ENCODE measurements at places on chromosomes 12 and 14.

- DNase-seq: no peak
These were observed 239.7 kb downstream of the TMEM121 start for GRCh38 chr14:105765893-105766614.

- no peak for DNase-seq
These were observed 130.2 kb downstream of the PAPOLA start for GRCh38 chr14:96632363-96632758.

- no peak for DNase-seq
These were observed 8.7 kb downstream of the TESPA1 start for GRCh38 chr12:54975875-54976274.

DNA sequence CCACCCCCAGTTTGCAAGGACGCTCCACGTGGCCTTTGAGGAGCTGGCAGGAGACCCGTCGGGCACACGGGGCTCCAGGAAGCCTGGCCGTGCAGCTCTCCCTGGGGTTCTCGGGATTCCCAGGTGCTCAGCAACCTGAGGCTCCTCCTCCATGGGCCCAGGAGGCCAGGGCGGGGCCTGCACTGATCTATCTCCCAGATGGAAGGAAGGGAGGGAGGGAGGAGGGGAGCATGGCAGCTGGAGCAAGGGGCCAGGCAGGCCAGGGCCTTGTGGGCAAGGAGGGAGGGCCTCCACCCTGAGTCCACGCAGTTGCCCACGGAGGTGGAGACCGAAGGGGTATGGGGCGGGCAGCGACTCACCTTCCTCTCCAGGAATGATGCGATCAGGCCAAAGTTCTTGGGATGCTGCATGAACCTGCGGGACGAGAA lies 127.3 kb downstream of the RFLNA start:
- no peak for DNase-seq

DNA sequence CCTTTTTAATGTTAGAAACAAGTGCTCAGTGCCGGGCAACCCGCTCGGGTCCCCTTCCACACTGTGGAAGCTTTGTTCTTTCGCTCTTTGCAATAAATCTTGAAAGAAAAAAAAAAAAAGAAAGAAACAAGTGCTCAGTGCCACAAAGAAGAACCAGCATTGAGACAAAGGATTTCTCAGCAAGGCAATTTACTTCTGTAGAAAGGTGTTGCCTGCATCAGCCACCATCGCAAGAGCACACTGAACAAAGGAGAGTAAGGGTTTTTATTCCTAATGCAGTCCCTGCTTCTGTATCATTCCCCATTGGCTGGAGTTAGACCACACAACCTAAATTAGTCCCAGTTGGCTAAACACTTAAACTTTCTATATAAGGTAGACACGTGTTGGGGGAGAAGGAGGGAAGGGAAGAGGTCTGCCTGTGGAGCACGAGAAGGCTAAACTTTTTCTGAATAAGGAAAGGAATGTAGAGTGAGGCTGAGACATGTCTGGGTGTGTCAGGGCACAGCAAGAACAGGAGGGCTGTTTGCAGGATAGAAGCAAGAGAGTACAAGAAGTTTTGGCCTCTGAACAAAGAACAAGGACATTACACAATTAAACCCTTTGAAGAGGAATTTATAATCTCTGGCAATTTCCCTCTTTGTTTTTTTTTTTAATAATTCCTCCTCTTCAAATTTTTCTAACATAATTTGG lies 21.4 kb downstream of the KLRF2 start:
- no peak for DNase-seq

- DNase-seq: no peak
These were observed 639.9 kb downstream of the DIO2 start for GRCh38 chr14:79571366-79571765.

DNA sequence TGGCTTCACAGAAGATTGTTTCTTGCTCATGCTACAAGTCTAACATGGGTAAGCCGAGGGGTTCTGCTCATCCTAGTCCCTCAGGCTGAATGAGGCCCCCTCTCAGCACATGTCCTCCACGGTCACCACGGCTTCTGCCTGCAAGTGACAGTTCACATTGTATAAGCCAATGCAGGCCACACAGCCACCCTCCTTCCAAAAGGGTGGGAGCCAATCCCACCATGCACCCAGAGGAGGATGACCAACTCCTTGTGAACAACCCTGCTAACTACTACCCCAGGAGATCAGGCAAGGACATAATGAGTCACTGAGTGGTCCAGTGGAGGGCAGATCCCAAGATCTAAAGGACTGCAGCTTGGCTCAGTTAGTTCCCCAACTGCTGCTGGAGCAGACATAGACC lies 6.1 kb downstream of the SPRING1 start:
- DNase-seq: no peak

DNA sequence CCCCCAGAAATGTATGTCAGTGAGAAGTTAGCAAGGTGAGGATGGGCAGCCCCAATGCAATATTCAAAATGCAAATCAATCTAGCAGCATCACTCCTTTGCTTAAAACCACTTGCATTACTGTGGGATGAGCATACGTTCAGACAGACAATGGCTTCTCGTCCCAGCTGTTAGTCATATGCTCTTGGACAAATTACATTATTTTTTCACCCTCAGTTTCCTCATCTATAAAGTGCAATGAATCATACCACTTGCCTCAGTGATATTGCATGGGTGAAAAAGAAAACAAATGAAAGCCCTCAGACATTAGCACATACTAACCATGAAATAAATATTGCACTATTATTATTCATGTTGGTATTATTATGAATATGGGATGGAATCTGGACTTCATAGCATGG lies 132.3 kb downstream of the C12orf75 start:
- DNase-seq: no peak

DNA sequence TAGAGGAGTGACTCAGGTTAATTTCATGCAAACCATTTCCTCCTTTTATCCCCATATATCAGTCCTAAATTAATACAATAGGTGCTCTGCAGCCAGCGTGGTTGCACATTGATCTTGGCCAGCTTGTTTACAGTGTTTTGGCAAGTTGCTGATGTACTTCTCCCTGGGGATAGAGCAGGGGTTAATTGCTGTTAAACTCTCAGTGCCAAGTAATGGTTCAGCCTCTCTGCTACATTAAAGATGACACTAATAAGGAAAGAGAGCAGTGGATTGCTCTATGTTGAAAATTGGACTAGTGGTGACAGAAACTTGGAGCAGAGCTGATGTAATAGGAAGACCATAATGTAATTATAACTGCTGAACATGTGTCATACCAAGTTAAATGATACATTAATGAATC lies 717.5 kb downstream of the RERGL start:
- no peak for DNase-seq

DNA sequence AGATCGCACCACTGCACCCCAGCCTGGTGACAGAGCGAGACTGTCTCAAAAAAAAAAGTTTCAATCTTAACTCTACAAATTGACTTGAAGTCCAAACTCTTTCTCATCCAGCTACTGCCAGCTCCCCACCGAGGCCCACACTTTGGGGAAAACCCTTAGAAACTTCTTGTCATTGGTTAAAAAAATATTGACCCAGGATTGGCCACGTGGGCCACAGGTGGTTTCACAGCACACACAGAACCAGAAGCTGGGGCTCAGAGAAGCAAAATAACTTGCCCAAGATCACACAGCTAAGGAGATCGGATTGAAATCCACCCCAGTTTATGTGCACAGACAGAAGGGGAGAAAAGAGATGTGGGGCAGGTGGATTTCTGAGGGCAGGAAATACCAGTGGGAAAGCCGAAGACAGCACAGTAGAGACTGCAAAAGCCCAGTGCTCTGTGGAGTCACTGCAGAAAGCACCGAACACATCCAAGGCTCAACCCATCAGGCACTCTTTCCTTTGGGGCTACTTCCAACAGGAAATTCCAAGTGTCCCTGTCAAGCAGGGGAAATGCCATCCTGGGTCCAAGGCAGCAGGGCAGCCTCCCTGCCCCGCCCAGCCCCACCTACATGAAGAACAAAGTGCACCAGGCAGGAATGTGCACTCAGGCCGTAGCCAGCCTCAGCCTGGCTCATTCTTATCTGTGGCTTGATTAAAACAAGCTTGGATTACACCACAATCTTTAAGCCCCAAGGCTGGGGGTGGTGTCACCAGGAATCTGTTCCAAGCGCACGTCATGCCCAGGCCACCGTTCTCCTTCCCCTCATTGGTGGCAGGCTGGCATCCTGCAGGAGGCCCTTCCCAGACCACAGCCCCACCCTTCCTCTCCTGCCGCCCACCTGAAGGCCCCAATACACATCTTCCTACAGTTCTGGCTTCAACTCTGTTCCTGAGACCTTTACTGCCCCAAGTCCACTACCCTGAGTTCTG lies 72.5 kb downstream of the ITPK1 start:
- no peak for DNase-seq

DNA sequence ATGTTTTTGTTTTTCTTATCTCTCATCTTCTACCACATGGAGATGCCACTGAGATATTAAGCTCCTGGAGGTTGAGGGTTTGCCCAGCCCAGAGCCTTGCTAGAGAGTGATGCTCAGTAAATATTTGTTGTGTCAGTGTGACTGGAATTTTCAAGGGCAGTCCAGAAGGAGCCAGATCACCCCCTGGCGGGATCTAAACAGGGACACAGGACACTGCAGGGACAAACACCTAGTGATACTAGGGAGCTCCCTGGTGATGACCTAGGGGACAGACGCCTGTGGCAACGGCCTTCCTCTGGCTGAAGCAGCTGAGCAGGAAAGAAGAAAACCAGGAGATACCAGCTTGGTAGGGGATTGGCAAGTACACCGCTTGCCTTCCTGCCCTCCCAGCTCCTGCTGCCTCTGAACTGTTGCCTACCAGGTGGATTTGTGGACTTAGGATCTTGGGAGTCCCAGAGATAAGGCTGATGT lies 714.4 kb upstream of the TBX3 start:
- no peak for DNase-seq

DNA sequence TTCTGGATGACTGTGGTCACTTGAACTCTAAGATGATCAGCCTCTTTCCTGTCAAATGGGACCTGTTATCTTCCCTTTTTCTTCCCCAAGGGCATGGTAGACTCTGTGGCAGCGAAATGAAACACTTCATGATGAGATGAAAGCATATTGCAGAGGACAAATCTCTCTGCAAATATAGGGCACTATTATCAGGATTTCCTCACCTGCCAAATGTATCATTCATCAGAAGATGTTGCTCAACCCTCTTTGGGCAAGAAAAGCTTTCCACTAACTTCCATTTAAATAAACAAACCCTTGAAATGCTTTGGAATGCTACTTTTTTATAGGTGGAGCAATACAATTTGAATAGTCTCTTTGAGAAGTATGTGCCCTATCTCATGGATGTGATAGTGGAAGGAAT lies 105.0 kb downstream of the DNAH10 start:
- DNase-seq: no peak

DNA sequence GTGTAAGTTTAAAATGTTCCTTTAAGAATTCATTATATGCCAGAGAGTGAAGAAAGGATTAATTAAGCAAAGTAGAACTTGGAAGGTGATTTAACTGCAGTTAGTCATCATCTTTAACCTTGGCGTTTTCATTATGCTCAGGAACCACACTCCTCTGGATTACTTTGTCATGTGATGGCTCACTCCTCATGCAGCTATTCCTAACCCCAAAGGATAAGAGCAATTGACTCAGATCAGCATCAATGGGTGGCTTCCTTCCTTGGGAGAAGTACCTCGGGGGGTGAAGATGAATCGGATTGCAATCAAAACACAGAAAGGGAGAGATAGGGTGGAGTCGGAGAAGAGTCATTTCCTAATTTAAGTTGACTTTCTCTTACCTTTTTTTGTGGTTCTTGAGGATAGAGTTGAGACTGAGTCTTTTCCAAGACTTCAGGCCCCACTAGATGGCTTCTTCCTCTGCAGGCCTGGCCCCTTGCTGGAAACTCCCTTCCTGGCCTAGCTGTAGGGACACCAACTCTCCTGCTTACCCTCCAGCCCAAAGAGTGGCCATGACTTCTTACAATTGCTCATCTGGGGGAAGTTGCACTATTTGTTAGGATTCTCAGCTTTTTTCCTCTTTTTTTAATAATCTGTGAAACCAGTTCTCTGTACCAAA lies 238.6 kb upstream of the DDHD1 start:
- no peak for DNase-seq

- DNase-seq: no peak
These were observed 107.6 kb downstream of the RALGAPA1 start for GRCh38 chr14:35701531-35701930.

DNA sequence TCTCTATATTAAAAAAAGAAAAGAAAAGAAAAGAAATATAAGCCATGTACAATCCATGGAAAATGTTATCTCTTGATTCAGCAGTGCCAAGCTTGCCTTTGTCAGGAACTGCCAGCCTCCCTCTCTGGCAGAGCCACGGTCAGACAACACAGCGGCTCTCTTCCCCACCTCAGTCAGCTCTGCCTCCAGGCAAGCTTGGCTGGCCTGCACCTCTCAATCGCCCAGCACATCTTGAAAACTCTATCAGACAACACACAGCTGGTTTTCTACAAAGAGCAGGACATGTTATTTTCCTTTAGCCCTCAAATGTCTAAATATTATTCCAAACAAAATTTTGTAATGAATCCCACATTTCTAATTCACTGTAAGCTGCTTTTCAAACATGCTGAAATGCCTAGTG lies 20.0 kb upstream of the GCH1 start:
- DNase-seq: no peak

GRCh38 chr12:29565727-29566126 lies 68.2 kb upstream of the OVCH1 start:
- no peak for DNase-seq

GRCh38 chr14:93803408-93804318 lies 15.4 kb upstream of the PRIMA1 start:
- DNase-seq: no peak

- DNase-seq: no peak
These were observed 63.7 kb upstream of the PZP start for GRCh38 chr12:9271875-9272274.

- DNase-seq: no peak
These were observed 40.4 kb upstream of the BTG1 start for GRCh38 chr12:92186038-92186470.

- DNase-seq: no peak
These were observed 105.2 kb downstream of the ZFC3H1 start for GRCh38 chr12:71558445-71558844.

DNA sequence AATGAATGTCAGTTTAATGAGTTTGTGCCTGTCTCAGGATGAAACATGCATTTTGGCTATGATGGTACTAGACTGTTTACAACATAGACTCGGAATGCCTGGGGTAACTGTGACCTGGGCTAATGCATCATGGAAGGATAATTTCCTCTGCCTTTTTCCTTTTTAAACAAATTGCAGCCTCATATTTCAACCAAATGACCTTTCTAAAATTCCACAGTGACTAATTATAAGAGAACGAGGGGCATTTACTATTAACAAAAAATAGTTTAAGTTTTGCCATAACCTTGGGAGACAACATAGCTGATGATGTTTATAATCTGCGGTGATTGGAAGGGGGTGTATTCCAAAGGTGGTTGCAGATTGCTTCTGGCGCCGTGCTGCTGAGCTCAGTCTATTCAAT lies 1140.5 kb downstream of the GALC start:
- DNase-seq: no peak

GRCh38 chr12:25615119-25615518 lies 62.0 kb upstream of the LMNTD1 start:
- no peak for DNase-seq

GRCh38 chr14:59754256-59754655 lies 116.3 kb downstream of the RTN1 start:
- no peak for DNase-seq

GRCh38 chr12:572532-572899 lies 90.7 kb downstream of the NINJ2 start:
- DNase-seq: no peak

Measured in activated T-cell treated with anti-CD3 and anti-CD28 coated beads for 1 hour (primary cell).